ENCODE measurements at places on chromosomes 16 and 17.

DNA sequence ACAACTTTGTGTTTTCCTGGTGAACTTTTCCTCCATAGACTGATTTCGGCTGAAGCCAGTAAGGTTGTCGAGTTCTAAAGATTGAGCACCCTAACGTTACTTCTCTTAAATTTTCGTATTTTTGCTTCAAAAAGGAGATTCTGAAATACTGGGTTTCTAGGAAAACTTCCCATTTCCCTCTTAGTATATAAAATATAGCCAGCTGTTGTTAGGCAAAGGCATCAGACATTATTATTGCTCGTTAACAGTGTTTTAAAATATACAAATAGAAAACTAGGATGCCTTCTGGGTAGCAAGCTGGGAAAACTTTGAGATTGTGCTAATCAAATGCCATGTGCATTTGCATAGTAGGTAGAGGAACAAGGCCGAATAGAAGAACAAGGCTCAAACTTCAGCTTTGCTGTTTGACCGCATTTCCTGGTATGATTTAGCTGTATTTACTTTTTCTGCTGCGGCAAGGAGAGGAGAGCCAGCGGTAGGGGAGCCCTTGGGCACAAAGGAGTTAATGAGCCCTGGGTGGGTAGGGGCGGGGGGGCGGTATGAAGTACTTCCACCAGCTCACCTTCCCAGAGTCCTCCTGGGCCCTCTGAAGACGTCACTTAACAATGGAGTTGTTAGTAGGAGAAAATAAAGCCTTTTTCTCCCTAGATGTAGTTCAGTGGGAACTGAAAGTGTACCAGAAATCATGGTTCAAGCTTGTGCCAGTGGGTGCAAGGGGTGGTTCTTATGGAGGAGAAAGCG is 151.9 kb downstream of the MSI2 start:
- DNase-seq, result no peak

- no peak for DNase-seq
Observed at GRCh38 chr17:33664116-33664840, 371.2 kb upstream of the ASIC2 start.

DNA sequence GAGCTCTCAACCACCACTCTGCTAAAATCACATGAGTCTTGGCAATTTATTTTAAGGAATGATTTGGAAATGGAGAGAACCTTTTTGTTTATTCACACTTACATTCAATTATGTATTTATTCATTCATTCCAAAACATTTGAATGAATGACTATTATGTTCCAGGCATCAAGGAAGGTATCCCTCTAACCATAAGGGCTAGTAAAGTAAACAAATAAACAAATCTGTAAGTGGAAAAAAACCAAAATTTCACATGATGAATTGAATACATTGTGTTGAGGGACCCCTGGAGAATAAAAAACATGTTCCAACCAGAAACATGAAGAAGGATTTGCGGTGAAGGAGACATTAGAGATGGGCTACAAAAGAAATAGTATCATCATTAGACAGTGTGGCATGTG is 677.8 kb downstream of the TOX3 start:
- no peak for DNase-seq

DNA sequence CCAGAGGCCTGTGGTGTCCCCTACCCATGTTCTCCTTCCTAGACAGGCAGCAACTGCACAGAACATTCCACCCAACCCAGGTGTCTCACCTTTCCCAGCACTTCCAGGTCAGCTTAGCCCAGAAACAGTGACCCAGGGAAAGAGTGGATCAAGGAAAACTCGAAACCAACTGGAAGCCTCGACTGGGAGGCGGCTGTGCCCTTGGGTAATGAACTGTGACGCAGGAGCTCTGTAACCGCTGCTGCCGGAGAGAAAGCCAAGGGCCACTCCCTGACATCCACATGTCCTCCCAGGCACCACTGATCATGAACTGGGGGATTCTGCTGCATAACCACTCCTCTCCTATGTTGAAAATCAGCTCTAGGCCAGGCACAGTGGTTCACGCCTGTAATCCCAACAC is 34.4 kb downstream of the WDR59 start:
- no peak for DNase-seq

GRCh38 chr17:32671896-32672295 is 185.1 kb downstream of the CDK5R1 start:
- no peak for DNase-seq
